Mesendoderm (in vitro differentiated cells): ENCODE measurements at places on chromosomes 5 and 9.

- no peak for DNase-seq
These were observed 123.0 kb upstream of the HAND1 start for GRCh38 chr5:154601014-154601413.

DNA sequence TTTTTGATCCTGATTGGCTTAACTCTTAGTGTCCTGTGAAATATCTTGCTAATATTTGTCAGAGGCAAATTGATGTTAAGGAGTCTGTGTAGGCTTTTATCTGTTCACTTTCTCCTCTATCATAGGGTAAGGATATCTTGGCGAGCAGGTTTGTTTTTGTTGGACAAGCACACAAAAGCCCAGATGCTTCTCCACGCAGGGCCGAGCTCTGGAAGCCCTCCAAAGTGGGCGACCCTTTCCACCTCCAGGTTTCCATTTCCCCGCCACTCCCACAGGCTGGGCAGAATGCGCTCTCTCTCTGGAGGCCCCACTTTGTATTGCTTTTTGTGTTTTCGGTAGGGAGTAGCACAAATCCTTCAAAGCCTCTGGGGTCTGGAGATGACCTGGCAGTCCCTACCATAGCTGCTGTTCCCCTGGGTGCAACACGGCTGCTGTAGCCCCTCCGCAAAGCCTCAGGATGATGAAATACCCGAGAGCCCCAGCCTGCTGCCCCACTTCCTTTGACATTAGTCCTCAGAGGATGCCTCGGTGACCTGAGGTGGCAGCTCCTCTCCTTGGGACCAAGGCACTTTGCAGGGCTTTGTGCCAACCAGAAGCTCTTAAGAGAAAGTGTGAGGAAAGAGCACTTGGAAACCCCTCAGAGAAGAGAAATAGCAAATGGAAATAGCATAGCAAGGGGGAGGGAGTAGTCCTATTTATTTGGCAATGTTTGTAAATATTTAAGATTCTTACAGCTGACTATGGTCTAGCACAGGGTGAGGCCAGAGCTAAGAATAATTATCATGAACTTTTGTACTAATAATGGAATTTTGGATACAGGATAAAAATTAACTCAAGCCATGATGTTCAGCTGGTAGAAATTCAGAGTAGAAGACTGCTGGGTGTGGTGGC, 122.8 kb downstream of the ARHGEF28 start:
- no peak for DNase-seq

- DNase-seq, result no peak
These were observed 38.1 kb upstream of the PRUNE2 start for GRCh38 chr9:76944011-76944410.

DNA sequence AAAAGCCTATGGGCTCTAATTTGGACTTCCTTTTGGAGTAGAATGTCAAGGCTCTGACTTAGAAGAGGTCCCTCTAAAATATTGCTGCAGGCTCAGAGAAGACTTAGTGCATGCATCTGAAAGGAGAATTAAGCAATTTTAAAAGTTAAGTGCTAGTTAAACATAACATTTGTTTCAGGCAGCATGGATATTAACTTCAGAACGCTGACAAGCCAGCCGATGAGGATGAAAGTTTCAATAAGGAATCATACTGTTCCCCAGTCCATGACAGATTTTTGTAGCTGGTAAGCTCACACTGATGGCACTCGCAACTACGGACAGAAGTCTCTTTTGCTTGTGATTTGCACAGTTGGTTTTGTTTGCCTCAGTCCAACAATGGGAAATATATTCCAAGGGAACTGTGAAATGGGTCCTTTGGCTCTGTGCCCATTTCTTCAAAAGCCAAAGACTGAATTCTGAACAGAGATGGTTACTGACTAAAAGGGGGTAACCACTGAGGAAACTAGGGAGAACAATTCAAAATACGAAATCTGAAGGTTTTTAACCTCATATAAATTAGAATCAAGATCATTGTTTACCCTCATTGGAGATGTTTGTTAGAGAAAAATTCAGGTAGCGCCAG, 47.6 kb downstream of the DCP2 start:
- DNase-seq, result no peak

GRCh38 chr5:160937570-160937969, 85.6 kb upstream of the ATP10B start:
- no peak for DNase-seq

DNA sequence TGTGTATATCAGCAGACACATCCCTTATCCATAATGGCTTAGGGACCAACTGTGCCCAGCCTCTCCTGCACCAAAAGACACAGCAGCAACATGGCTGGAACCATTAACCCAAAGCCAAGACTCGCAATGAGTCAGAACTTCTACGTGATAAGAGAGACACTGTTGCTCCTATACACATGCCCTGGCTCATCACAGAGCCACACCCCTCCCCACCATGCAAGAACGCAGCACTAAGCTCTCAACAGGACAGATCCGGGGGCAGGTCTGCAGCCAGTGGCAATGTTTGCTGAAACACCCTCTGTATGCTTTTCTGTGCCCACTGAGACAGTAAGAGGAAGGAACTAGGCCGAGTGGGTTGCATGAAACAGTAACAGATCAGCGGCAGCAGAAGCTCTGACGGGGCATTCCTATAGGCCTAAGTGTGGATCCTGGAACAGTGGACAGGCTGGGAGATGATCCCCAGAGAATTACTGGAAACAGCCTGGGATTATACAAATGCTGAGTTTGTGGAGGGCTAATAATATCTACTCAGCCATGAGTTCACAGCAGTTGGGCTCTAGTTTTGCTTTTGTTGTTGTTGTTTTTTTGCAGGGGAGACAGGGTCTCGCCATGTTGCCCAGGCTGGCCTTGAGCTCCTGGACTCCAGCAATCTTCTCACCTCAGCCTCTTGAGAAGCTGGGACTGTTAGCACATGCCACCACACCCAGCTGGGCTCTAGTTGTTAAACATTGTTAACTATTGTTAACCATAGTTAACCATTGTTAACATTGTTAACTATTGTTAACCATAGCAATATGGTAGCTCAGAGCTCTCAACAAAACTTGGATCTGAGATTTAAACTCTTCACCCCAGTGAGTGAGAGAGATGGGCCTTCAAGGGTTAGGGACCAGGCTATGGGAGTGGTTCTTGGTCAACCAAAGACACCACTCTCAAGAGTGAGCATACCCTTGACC, 41.0 kb downstream of the B4GALT1 start:
- no peak for DNase-seq
